ENCODE measurements at places on chromosomes 3 and 15.

GRCh38 chr15:85171736-85172135, 190.1 kb downstream of the PDE8A start:
- DNase-seq = no peak

GRCh38 chr15:96344060-96344705, 13.7 kb downstream of the NR2F2 start:
- no peak for DNase-seq

DNA sequence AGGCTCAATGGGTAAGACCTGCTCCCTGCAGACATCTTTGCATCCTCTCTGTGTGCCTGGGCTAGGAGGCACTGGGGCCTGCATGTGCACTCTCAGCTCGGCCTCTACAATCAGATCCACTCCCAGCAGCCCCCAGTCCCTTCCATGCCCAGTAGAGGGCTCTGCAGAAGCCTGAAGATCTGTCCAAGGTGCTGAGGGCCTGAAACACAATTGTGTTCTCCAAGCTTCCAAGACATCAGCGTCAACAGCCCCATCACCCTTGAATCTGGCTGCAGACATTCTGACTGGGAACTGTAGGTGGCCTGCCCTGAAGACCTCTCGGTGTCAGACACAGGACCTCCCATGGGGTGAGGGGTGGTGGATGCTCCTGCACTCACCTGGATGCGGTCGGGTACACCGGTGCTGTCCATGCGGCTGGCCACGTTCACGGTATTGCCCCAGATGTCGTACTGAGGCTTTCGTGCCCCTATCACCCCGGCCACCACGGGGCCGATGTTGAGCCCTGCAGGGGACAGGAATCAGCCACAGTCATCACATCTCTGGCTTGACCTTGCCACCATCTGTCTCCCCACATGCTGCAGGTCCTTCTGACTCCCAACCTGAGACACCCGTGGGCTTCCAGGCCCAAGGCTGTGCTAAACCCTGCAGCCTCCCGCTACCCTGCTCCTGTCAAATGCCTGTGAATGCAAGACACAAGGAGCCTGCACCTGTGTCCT, 84.7 kb downstream of the SEC22A start:
- peak; percentile 4 for DNase-seq

DNA sequence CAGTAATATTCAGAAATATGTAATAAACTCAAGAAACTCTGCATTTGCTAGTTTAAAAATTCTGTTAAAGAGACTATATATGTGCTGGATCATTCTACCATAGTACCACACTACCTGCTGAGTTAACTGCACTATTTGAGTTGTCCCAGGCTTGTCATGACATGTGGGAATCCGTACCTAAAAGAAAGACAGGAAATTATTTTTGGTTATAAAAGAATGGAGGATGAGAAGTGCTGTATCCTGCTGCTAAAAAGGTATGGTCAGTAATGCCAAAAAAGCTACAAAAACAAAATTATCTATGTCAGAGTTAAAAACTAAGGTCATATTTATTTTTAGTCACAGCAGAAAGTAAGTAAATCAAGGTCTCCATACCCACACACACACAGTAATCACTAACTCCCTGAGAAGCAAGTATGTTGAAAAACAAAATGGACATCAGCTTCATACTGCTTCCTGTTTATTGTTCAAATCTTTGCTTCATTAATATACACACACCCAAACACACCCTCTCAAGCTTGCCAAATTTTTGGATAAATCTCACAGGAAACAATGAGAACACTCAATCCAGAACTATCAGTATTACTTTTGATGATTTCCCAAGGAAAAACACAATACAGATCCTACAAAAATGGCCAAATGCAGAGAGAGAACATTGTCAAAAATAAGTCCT, 33.7 kb downstream of the DENND6A start:
- DNase-seq = no peak

DNA sequence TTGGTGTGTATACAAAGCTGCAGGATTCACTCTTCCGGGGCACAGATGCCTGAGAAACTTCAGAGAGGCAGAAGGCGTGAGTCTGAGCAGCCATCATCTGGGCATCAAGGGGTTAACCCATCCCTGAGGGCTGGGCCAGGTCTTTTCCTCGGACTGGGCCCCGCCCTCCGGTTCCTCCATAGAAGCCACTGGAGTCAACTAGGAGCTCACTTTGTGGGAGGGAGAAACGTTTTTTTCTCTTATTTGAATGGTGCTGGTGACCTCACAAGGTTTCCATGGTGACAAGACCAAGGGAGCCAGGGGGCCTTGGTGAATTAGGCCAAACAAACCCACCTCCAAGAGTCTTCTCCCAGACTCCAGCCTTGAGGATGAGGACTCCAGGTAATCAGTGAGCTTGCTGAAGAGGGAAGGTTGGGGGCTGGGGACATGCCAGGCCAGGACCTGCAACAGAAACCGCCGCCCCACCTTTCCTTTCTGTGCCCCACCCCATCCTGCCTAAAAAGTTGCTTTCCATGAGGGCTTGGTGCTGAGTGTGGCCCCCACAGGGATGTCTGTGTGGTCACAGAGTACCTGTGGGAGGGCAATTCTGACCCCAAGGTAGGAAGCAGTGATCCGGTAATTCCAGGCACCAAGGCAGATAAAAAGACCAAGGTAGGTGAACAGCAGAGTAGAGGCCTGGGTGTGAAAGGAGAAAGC, 14.8 kb upstream of the INSYN1 start:
- no peak for DNase-seq

DNA sequence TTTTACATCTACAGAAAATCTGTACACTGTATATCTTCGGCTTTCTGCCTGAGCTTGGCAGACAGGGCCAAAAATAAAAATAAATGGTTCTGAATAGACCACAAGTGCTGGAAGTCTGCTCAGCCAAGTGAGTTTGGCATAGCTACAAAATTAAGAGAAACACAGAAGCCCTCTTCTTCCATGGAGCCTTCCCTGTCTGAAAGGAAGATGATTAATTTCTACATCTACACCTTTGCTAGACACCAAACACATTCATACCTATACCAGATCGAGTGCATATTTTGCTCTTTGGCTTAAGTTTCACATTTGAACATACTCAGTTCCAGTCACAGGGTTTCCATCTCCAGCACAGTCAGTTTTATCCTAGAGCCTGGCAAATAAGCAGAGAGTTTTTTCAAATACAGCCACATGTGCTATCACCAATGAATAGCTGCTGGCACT, 224.6 kb downstream of the GREM1 start:
- no peak for DNase-seq

GRCh38 chr3:23252122-23252521, 49.0 kb downstream of the UBE2E2 start:
- no peak for DNase-seq

GRCh38 chr3:131608741-131609140, 106.0 kb upstream of the MRPL3 start:
- DNase-seq = no peak

DNA sequence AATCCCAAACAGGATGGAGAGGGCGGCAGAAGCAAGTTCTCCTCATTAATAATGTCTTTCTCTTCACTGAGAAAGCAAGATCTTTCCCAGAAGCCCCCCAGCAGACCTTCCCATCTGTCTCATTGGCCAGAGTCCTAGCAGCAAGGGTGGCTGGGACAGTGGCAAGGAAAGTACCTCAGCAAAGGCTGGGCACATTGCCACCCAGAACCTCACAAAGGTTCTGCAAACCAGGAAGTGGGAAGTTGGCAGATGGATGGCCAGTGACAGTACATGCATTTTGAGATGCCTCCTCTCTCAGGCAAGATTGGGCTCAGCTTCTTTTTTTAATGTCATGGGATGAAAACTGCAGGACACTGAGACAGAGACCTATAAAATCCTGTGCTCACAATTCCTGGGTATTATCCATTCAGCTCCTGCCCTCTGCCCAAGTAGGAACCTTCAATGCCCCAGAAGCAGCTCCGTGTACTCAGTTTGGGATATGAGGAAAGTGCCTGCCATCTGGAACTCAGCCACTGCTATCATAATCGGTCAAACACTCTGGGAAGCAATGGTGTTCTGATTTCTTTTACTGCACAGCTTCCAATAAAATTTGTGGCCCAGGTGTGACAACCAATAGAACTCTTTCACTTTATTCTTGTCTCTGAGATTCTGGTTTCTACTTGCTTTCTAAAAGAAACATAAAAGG, 25.5 kb downstream of the DPH3 start:
- DNase-seq = no peak

DNA sequence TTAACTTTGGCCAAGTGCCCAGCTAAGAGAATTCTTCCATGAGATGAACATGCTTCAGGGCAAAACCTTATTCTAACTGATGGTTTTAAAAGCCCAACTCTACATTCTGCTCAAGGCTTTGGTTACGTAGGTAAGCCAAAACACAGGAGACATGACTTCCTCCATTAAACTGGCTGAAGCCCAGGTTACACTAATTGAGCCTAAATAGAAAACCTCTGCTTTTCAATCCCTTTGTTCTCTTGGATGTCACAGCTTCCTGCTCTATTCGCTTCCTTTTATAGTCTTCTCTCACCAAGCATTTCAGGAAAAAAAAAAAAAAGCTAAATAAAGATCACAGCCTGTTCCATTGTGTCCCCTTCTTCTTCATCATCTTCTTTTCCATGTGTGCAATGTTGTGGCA, 420.4 kb downstream of the TIGIT start:
- DNase-seq = peak; percentile 12

DNA sequence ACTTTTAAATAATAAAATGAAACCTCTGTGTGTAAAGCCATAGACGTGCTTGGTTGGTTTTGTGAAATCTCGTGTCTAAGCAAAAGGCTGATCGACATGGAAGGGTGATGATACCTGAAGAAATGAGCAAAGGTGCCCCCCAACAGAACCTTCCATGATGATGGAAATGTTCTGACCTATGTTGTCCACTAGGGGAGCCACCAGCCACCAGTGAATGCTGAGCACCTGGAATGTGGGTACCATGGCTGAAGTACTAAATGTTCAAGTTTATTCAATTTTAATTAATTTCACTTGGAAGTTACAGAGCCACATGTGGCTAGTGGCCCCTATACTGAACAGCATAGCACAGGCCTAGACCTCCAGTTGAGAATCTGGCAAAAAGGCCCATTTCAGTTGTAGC, 158.8 kb downstream of the POLR2M start:
- no peak for DNase-seq

GRCh38 chr15:41773332-41773728, 954 bp upstream of the MAPKBP1 start:
- no peak for DNase-seq

DNA sequence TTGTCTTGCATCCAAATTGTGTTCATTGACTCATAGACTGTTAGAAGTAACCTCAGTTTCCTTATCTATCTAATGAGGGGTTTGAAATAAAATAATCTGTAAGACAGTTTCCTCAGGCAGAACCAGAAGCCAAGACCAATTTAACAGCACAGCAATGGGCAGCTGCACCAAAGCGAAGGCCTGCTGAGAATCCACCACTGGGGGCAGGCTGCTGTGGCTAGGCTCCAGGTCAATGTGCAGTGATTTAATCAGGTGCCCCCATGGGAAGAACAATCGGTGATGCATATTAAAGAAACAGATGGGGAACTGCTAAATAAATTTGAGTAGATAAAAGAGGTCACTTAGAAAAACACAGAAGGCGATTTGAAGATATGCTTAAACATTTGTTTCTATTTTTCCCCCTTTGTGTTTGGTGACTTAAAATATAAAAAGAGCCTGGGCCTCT, 28.0 kb upstream of the TMOD3 start:
- no peak for DNase-seq

DNA sequence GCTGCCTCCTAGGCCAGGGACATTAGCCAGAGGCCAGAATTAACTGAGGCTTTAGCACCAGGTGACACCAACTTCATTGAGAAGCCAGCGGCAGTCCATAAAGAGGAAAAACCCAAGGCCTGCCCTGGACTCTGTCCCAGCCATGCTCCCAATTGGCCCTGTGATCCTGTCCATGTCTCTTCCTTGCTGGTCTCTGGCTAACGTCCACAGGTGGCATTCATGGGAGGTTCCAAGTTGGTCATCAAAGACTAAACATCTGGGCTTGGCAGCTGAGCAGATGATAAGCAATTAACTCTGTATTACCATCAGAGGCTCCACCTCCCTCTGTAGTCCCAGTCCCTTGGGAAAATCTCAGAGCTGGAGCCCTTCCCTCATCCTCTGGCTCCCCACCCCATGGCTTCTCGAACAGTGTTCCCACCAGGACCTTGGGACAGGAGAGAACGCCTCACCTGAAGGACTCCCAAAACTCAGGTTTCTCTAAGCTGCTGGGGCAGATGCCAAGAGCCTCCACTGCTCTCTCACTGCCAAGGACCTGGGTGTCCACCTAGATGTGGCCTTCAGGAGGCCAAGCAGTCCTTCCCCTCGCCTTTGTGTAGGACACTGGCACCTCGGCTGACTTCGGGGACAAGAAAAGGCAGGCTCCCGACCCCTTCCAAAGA, 40.4 kb downstream of the GOLGA6A start:
- no peak for DNase-seq

GRCh38 chr3:179921500-179921899, 115.2 kb downstream of the PEX5L start:
- DNase-seq = no peak

DNA sequence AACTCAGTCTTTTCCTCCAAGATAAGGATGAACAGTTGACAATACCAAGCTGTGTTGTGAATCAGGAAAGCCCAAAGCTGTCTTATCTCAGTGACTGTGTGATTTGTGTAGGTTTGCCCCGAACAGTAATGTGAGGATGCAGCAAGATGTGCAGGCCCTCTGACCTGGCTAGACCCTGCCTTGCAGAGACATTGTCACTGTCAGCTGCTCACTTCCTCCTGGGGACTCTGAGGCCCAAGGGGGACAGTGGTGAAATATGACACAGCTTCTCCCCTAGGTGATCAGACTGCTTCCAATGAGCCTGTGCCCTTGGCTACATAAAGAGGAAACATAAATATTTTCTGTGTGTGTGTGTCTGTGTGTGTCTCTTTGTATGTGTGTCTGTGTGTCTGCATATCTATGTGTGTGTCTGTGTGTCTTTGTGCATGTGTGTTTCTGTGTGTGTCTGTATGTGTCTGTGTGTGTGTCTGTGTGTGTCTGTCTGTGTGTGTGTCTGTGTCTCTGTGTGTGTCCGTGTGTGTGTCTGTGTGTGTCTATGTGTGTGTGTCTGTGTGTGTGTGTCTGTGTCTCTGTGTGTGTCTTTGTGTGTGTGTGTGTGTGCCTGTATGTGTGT, 21.7 kb downstream of the LRRK1 start:
- no peak for DNase-seq

GRCh38 chr3:76063019-76063418, 277.7 kb upstream of the ZNF717 start:
- no peak for DNase-seq

- no peak for DNase-seq
These were observed 124.7 kb downstream of the WNT5A start for GRCh38 chr3:55362210-55362960.

GRCh38 chr15:29601811-29602210, 220.5 kb downstream of the TJP1 start:
- no peak for DNase-seq

DNA sequence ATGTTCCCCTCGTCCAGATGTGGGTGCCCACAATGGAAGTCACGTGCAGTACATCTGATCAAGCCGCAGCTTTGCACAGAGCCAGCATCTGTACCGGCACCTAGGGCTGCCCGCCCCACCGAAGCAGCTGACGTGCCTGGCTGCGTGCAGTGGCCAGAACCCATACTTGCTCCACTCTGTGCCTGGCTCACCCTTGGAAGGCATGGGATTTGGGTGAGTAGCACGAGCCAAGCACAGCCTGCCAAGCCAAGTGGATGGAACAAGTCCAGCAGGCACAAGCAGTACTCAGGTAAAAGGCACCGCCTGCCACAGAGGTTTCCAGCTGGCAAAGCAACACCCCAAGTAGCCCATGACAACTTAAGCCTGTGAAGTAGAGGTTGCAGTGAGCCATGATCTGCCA, 261.3 kb downstream of the TBC1D5 start:
- DNase-seq = no peak

- no peak for DNase-seq
These were observed 184.1 kb downstream of the XXYLT1 start for GRCh38 chr3:195086885-195087284.

GRCh38 chr3:187920913-187921312, 175.6 kb upstream of the BCL6 start:
- DNase-seq = no peak

All from NCI-H1092 treated with DMSO at 0.1 percent for 48 hours (cell line).